ENCODE measurements at places on chromosomes 12 and 14. TPM values are rescaled to one million over a fixed set of nuclear protein-coding genes. Genes with fewer than 3 reads are reported as not detected.

GZMH gene
- not detected for total RNA-seq

MYO1H gene
- total RNA-seq: not detected

GRCh38 chr12:9332564-9332963 is 124.4 kb upstream of the PZP start:
- no peak for DNase-seq

JAG2 gene
- 3.3 TPM for total RNA-seq

All from osteoblast (primary cell).